ENCODE measurements at places on chromosomes 3 and 15.
A peak's percentile ranks its signal among the peaks of the same experiment; 100 is the strongest.

DNA sequence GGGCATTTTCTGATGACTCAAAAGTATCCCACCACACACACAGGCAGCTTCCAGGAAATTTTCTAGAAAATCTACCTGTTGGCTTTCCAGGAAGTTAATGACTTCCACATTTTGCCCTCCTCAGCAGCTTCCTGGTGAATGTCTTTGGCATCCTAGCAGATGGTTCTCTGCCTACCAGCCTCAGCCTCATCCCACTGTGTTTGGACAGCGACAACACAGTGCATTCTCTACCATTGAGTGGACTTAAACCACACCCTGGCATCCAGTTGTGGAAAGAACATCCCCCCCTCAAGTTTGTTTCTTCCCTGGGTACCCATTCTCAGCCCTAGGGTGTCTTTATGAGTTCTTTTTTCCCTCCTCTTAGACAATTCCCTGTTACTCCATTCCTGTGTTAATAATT, 50.8 kb upstream of the GADL1 start:
- no peak for DNase-seq

DNA sequence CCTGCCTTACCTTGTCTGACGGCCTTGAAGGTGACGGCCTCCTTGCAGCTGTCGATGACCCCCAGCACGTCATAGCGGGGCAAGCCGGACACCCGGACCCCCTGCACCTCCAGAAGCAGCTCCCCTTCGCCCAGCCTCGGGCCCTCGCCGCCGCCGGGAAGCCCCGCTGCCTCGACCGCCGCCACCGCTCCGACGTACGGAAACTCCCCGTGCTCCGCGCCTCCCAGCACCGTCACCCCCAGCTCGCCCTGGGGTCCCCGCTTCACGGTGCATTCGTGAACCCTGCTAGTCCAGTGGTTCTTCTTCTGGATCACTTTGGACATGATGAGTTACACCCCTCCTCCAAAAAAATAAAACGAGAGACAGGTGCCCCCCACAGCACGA, 740 bp downstream of the MAGI1 start:
- no peak for DNase-seq

DNA sequence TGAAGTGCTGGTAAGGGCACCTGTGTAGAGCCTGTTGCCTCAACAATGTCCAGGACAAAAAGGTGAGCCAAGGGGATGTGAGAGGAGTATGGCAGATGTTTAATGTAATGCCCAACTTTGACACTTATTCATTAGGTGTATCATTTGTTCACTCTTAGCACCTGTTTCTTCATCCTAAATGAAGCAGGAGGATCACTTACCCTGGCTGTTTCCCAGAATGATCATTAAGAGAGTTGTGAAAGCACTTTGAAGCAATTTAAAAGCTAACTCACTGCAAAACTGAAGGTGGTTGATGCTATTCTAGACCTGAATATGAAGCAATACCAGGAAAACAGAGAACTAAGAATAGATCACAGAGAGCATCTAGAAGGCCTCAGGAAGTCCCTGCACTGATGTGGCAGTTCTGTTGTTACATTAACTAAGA, 3.4 kb upstream of the HHLA2 start:
- DNase-seq: no peak

DNA sequence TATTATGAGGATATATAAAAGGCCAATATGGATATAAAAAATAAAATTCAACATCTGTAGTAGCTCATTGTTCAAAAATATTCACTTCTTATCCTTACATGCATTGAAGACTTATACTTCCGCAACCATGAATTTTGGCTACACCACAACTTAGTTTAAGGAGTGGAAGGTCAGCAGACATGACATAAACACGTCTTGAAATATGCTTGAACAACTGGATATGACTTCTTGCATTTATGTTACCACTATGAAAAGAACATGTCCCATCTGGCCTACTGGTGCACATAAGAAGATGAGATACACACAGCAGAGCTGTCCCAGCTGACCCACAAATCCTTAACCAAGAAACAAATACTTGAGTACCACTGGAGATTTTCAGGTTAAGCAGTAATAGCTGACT, 52.1 kb downstream of the MYO9A start:
- DNase-seq: no peak

DNA sequence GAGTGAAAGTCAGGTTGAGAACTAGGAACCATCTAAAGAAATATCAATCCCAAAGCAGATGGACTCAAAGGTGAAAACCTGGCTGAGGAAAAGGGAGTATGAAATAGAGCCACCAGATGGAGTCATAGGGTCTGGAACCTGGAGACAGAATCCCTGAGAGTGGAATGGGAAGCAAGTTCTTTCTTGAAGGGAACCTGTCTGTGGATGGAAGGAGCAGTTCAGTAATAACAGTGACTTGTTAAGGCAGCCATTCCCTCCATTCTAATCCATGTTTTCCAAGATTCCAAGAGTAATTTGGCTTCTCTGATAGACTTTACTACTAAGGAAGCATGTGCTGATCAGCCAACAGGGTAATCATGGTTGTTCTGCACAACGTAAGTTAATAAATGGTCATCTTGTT, 22.5 kb upstream of the AQP9 start:
- no peak for DNase-seq

- DNase-seq: no peak
These were observed 145.9 kb downstream of the TBL1XR1 start for GRCh38 chr3:177051411-177051810.

GRCh38 chr3:133880287-133880686, 15.4 kb downstream of the RAB6B start:
- DNase-seq: no peak

GRCh38 chr3:181901626-181902025, 189.9 kb downstream of the SOX2 start:
- DNase-seq: no peak

DNA sequence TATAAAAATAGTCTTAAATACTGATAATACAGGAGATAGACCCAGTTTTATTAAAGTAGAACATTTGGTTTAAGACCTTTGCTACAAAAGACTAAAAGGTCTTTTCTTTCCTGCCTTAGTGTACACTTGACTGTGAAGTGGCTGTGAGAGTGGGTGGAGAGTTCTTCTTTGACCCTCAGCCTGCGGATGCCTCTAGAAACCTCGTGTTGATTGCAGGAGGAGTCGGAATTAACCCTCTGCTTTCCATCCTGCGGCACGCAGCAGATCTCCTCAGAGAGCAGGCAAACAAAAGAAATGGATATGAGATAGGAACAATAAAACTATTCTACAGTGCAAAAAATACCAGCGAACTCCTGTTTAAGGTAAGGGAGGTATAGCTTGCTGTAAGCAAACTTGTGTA, 36.5 kb downstream of the OXNAD1 start:
- no peak for DNase-seq

DNA sequence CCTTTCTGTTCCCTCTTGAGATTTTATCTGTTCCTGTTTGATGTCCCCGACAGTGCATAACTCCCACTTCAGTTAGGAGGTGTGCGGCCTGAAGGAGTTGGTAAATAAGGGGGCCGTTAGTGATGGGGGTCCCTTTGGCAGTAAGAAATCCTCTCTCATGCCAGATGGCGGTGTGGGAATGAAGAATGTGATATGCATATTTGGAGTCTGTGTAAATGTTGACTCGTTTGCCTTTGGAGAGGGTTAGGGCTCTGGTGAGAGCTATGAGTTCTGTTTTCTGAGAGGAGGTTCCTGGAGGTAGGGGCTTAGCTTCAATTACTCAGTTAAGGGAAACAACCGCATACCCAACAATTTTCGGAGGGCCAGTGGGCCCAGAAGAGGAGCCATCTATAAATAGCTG, 38.8 kb upstream of the RNF7 start:
- DNase-seq: no peak

GRCh38 chr3:187902041-187902471, 156.8 kb upstream of the BCL6 start:
- DNase-seq: no peak

DNA sequence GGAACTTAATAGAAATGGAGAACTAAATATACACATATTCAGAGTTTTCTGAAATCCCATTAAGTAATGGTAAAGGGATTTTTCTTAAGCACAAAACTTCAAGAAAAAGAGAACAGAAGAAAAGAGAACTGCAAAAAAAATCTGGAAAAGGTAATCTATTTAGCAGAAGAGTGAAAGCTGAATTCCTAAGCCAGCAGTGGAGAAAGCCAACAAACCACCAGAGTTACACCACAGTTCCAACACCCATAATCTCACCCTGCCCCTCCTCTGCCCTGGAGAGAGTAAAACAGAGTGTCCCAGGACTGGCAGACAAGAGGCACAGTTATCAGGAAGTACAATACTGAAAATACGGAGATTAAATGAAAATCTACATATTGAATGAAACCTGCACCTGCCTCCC, 29.4 kb downstream of the TP53BP1 start:
- no peak for DNase-seq

- DNase-seq: peak; percentile 74
These were observed 306.5 kb downstream of the RPLP1 start for GRCh38 chr15:69758810-69759790.

GRCh38 chr3:68972358-68972979, 40.1 kb upstream of the TAFA4 start:
- DNase-seq: peak; percentile 31

DNA sequence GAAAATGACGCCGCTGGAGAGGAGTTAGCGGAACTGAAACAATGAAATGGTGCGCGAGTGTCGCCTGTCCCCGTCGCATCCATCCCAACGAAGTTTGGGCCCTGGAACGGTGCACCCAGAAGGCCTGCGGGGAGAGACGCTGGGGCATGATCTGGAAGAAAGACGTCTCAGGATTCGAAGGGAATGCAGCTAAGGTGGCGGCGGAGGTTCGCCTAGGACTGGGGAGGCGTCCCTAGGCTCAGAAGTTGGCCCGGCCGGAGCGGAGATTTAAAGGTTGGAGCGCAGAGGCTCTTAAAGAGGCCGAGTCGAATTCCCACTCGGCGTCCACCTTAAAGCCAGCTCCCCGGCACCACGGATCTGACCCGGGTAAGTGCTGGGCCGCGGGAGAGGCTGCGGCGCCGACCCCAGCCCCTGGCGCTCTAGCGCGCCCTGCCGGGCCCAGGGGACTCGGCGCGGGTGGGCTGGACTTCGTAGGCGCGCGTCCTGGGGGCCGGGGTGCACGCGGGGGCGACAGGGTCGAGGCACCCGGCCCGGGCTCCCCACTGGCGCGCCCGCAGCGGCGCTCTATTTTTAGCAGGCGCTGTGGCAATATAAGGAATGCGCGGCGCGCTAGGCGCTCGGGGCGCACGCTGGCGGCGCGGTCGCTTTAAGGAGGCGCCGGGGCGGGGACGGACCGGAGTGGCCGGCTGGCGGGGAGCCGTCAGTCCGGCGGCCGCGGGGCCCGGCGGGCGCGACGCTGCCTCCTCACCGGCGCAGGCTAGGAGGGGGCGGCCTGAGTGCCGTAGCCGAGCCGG, at the start of gene MRAS:
Gene MRAS, plus strand, starts transcription at position 620 of the 794 bp plus-strand sequence. CDS start 24,305 bp downstream, outside the sequence.
- DNase-seq: peak; percentile 11

DNA sequence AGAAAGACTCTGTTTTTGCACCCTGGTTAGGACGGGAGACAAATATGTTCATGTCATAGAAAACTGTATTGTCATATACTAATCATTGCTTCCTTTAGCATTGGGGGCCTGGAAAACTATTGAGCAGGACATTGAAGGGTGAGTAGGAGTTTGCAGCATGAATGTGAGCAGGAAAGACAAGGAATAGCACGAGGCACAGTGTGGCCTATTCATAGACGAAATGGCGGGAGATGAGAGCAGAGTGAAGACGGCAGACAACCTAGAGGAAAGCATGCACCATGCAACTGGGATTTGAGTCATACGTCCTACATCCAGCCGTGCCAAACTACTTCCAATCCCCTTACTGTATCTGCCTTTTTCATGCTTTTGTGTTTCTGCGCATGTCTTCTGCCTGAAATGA, 508.1 kb downstream of the NTRK3 start:
- DNase-seq: no peak

DNA sequence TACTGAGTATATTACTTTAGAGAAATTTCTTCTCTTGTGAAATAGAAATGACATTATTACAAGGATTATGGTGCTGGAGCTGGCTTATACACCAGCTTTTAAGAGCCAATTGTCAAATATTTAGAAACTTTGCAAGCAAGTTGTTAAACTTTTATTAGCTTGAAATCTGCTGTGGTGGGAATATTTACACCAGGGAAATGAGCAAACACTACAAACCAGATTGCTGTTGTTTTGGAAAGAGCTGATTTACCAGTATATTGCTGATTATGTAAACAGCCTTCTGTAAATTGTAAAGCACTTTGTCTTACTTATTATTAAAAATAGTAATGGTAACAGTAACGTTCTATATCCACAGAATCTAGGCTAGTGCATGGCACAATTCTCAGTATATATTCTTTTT, 61.5 kb downstream of the MAP3K13 start:
- no peak for DNase-seq

GRCh38 chr3:16124636-16125035, 49.8 kb upstream of the GALNT15 start:
- no peak for DNase-seq

DNA sequence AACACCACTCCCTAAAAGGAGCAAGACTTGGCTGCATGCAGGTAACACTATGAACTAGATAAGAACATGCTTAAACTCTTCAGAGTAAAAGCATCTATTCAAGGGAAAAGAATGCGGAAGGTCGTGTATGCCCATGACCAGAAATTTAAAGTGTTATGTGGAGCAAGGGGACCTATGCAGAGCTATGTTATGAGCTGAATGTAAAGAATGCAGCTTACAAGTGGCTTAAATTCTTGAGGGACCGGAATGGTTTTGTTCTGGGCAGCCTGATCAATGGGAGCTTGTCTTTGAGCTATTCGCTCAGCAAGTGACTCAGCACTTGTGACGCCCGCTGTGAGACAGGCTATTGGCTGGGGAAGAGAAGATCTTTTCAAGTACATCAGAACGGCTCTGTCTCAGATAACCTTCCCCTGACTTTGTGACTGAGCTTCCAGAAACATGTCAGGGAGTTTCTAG, 367.5 kb upstream of the THBS1 start:
- DNase-seq: no peak

DNA sequence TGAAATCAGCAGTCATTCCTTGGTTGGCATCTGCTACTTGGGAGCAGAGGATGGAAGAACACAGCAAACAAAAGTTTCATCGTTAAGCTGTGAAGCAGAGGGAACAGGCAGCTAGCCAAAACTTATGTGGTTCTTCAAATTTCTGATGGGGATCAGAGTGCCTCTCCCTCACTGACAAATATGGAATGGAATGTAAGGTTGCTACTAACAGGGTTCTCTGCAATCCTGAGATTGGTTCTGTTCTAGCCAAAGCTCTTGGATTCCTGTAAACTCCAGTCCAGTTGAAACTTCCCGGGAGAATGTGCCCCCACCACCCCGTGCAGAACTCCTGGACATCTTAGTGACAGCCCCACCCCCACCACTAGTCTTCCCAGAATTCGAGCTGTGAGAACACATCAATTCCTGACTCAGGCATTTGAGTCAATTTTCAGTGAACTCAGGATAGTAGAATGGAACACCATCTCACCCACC, 55.9 kb upstream of the PHLDB2 start:
- DNase-seq: no peak
